ENCODE measurements at places on chromosomes 1 and 21.

DNA sequence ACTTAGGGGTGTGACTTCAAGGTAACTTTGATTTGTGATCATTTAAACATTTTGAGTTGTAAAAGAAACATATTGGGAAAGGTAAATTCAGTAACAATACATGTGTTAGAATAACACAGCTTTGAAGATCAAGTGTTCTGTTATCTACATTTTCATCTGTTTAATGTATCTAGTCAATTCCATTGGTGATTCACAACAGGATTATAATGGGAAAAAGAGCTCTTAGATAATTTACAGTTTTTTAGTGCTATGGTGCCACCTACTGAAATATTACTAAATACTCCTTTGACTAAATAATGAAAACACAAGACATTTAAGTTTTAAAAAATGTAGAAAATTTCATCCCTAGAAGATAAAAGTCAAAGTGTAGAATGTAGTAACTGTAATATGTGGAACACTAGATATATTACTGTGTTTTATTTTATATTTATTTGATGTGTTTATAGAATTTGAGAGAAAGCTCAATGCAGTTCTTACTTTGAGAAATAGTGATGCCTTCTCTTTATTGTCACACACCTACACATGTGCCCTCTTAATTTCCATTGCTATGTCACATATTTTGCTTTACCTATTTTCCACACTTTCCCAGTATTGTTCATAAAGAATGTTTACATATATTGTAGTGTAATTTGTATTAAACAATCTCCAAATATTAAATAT lies 47.4 kb downstream of the PTPRC start:
- DNase-seq, result no peak

DNA sequence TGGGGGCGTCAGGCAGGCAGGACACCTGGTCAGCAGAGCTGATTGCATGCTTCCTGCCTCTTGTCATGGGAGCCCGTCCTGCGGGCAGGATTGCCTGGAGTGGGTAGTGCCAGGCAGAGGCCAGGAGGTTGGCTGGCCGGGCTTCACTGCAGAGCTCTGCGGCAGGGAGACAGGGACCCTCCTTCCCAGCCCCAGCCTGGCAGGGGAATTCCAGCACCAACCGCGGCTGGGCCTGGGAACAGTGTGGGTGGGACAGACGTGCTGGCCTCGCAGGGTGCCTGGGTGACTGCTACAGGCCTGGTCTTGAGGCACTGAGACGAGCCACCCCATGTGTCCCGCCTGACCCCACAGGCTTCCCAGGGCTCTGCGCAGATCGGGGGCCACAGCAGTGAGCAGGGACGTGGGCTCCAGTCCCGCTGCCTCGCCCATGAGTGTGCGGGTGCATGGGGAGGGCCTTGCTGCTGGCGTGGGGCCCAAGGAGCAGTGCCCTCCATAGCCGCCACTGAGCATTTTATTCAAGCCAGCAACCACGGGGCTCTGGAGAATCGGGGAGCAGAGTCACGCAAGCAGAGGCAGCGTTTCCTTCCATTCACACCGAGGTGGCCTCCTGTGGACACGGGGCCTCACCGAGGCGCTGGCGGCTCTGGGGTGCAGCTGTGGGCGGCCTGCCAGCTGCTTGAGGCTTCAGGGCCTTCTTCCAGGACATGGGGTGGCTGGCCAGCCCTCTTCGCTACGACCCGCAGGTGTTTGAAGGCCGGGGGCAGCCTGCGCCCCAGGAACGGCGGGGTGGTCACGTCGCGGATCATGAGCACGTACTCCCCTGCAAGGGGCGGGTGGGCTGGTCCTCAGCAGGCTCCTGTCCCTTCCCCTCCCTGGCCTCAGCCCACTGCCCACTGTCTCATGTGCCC lies 70.3 kb downstream of the MORN1 start:
- no peak for DNase-seq

- DNase-seq, result no peak
These were observed 80.9 kb downstream of the USP24 start for GRCh38 chr1:55134152-55134808.

GRCh38 chr1:179803104-179803503 lies 60.0 kb downstream of the FAM163A start:
- DNase-seq, result no peak

GRCh38 chr1:145993618-145994390 lies 2.6 kb downstream of the TXNIP start:
- no peak for DNase-seq

DNA sequence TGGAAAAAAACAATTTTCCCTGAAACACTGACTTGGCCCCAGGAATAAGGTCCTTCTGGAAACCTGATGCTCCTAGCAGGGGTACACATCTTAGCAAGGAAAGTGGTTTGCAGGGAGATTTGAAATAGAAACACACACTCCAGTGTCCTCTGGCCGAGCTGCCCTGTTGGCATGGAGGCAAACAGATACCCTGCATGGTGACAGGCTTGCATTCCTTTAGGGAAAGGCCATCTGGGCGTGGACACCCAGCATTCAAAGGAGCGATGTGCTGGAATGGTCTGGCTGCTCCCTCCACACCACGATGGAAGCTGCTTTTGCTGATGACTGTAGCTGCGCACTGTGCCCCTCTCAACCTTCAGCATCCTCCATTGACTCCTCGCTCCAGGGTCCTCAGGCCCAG lies 41.5 kb upstream of the BCAR3 start:
- no peak for DNase-seq

GRCh38 chr1:172732427-172732826 lies 73.5 kb downstream of the FASLG start:
- DNase-seq, result no peak

DNA sequence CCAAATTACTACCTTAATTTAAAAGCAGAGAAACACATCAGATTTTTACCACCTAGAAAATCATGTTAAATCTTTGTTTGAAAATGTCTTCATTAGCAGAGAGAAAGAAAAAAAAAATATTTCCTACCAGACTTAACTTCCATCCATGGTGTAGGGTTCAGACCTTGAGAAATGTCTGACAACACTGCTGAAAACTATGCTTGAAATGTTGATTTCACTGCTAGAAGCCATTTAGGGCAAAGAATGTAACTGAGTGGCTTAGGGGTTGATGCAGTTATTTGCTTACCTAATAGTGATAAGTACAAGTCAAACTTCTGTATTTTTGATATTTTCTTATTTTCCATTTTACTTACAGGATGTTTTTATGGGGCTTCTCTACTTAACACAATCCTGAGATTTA lies 495.6 kb upstream of the NEGR1 start:
- no peak for DNase-seq

DNA sequence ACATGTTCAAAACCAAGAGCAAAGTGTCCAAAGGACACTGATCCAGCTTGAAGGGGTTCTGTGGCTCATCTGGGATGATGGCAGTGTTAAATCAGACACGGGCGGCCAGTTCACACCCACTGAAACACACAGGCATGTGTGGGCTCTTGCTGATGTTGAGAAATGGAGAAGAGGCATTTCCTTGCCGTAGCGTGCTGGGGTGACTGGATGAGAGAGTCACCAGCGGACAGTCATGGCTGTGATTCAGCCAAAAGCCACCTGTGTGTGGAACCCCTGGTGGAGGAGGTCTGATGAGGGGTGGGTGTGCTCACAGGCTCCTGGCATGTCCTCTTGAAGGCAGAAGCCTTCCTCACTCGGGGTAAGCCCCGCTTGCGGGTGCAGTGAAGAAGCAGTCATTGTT lies 7.2 kb downstream of the C1orf35 start:
- DNase-seq, result no peak

DNA sequence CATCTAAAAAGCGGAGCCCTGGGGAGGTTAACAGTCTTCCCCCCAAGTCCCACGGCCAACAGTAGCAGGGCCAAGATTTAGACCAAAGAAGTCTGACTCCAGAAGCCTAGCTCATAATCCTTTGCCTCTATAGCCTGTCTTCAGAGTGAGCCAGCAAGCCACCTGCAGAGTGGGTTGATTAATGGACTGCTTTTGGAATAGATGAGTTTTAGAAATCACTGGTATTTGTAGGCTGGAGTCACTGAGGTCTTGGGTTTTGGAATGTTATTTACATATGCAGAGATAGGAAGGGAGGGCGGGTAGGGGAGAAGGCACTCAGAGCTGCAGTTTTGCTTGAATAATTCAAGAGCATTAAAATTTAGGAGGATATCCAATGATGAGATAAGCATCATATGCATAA lies 90.8 kb upstream of the L1TD1 start:
- no peak for DNase-seq

GRCh38 chr1:43270421-43271095 lies 775 bp downstream of the TMEM125 start:
- DNase-seq, result no peak

- no peak for DNase-seq
These were observed 102.8 kb downstream of the DNM3 start for GRCh38 chr1:171943973-171944561.

DNA sequence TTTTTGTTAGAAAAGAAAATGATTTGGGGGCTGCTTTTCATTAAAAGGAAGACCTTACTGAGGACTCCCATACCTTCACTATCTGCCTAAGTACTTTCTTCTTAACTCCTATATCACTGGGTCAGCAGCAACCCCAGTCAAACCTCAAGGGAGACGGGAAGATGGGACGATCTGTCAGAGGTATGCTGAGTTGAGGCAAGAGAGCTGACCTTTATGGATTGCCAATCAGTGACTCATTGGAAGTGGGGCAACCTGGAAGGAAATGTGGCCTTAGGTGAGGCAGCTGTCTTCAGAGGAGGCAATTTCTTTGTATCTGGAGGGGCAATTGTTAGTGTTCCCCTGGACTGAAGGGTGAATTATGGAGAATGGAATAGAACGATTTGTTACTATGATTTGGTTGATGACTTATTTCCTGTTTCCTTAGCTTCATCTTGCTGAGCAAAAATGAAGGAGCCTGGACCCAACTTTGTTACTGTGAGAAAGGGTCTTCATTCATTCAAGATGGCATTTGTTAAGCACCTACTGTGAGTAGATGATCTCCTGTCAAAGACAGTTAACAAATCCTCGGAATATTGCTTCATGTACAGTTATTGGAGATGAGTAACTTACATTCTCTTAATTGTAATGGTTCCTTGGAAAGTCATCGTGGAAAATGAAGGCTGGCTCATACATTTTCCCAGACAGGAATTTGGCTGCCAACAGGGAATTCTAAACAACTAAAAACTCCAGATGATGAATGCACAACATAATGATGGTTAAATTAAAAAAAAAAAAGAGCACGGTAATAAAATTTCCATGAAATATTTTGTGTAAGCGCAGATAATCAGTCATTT lies 134.7 kb upstream of the KCNJ15 start:
- DNase-seq, result no peak

DNA sequence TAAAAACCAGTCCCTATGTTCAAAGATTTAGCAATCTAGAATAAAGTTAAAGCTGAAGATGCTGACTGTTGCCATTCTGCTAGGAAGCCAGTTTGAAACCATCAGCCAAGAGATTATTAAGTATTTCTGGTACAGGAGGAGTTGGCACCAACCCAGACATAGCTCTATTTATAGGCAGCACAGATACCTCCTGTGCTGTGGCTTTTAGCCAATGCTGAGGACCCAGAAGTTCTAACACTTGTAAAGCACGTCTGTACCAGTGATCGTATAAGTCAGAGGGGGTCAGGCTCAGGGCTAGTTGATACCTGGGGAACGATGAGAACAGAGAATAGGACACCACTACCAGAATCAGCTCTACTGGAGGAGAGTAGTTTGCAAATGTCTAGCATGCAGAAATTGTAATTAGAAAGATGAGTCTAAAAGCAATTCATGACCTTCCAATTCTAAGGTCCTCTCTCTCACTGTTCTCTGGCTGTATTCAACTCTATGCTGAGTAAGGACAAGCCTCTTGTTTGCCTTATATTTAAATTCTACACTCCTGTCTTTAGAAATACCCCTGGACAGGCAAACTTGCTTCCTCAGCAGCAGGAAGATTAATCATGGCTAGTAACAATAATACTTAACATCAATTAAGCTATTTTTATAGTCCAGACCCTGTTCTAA lies 96.8 kb upstream of the PALMD start:
- DNase-seq, result peak; percentile 16

GRCh38 chr1:191508239-191508638 lies 650.0 kb upstream of the RGS18 start:
- DNase-seq, result no peak

GRCh38 chr1:212587016-212587887 lies 21.3 kb upstream of the ATF3 start:
- DNase-seq, result peak; percentile 22

- DNase-seq, result no peak
These were observed 76.1 kb upstream of the SIPA1L2 start for GRCh38 chr1:232705815-232706575.

- no peak for DNase-seq
These were observed 2.6 kb downstream of the GABPA start for GRCh38 chr21:25737421-25737820.

DNA sequence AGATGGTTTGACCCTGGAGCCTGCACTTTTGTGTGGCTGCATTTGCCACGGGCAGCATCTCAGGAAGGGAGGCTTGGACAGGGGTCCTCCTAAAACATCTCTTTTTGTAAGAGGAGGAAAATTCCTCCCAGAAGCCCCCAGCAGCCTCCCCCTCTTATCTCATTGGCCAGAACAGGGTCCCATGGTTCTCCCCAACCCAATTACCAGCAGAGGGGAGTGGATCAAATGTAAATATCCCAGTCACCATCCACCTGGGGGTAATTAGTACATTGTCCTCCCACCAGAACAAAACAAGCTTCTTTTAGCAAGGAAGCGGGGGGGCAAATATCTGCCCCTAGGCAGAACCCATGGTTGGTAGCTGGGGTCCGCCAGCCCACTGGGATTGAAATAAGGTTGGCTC lies 44.7 kb upstream of the TENT5B start:
- DNase-seq, result no peak

DNA sequence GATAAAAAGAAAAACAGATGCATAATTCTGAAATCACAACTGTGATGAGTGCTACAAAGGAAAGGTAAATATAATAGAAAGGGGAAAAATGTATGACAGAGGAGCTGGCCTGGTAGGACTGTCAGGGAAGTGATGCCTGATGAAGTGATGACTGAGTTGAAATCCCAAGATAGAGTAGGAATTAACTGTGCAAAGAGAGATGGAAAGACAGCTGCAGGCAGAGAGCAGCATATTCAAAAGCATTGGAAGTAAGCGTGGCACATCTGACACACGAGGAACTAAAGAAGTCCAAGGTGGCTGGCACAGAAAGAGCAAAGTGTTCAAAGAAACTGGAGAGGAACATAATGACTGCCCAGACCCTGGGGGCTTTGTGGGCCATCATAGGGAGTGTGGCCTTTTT lies 121.6 kb upstream of the C1orf105 start:
- DNase-seq, result no peak

DNA sequence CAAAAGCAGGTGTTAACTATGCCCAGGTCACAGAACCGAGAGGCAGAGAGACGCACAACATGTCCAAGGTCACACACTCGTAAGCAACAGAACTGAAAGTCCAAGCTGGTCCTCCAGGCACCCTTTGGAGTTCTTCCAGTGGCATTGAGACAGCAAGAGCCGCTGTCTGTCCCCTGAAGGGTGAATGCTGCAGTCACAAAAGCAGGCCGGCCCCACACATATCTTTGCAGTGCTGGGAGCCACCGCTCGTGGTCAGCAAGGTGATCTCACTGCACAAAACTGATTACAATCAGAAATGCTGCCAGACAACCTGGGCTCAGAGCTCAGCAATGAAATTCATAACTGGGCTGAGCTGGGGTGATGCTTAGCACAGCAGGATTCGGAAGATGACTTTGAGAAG lies 47.4 kb upstream of the RAB4A start:
- no peak for DNase-seq
